Right cardiac atrium (tissue), 5 donors: ENCODE measurements at places on chromosomes 5 and 9.

DNA sequence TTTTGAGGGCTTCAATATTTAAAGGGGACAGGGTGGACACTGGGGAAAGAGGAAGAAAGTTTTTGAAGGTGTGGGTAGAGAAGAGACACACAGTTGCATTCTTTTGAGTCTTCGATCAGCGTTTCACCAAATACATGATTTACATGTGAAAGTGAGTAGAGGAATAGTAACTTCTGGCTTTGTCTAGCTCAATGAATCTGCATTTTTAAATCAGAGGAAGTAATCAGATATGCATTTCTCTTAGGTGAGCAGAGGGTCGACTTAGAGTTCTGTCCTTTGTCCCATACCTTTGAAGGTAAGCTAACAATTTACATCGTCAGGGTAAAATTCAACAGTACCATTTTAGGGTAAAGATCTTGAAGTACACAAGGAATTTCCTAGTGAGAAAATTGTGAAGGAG is 406.4 kb upstream of the ZNF462 start:
- DNase-seq = no peak

GRCh38 chr5:178236126-178236525 is 3.5 kb upstream of the PHYKPL start:
- DNase-seq = no peak

- no peak for DNase-seq
Observed at GRCh38 chr5:177405805-177406204, 3.6 kb downstream of the F12 start.

- no peak for DNase-seq
Observed at GRCh38 chr5:151458314-151458713, 10.9 kb downstream of the SLC36A1 start.

DNA sequence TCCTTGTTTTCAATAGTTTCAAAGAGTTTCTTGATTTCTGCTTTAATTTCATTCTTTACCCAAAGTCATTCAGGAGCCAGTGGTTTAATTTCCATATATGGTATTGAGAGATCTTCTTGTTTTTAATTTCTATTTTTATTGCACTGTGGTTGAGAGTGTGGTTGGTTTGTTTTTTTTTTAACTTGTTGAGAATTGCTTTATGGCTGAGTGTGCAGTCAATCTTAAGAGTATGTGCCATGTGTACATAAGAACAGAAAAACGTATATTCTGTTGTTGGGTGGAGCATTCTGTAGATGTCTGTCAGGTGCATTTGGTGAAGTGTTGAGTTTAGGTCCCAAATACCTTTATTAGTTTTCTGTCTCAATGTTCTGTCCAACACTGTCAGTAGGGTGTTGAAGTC is 26.7 kb upstream of the IPPK start:
- no peak for DNase-seq
